ENCODE measurements at places on chromosomes 6 and 20.

DNA sequence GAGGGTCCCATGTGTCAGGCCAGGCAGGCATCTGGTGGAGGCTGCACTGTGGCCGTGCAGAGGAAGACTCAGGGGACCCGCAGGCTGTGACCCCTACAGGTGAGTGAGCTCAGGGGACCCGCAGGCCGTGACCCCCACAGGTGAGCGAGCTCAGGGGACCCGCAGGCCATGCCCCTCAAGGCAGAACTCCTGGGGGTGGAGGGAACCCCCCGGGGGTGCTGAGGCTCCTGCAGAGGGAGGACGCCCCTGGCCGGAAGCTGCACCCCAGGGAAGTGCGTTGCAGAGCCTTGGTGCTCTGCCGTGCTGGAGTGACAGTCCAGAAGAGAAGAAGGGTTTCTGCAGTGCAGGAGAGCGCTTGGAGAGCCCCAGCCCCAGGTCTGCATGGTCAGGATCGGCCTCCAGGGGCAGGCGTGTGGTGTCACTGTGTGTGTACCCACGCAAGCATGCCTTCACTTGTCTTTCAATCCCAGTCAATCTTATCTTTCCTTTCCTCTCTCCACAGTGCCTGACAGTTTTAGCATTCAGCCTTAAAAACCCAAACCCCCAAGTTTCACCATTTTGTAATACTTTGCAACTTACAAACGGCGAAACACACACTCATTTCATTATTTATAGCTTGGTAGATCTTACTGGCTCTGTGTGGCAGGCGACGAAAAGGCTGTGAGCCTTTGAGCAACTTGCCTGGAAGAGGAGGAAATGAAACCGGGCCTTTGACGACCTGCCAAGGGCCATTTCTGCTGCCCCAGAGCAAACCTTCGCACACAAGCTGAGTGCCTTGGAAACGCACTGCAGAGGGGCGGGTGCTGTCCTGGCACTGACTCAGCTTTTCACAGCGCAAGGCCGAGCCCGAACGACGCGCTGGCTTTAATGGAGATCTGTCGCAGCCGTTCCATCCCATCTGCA, 101.4 kb upstream of the AGPAT4 start:
- DNase-seq: peak; percentile 76

GRCh38 chr6:125316621-125317020, 14.9 kb upstream of the HDDC2 start:
- DNase-seq: no peak

DNA sequence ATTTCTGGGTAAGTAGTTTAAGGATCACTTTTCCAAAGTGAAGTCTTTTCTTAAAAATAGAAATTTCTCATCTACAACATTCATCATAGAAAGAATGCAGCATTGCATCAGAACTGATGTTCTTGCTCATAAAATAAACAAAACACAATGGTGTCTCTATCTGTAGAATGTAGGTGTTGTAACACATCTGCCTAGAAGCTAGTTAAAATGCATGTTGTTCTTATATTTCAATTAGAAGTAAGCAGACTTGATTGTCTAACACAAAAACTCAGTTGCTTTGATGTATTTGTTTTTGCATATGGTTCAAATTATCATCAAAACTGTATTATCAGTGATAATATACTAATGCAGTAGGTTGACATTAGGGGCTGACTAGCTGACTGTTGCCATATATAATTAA, 654.7 kb upstream of the FLRT3 start:
- DNase-seq: peak; percentile 12

DNA sequence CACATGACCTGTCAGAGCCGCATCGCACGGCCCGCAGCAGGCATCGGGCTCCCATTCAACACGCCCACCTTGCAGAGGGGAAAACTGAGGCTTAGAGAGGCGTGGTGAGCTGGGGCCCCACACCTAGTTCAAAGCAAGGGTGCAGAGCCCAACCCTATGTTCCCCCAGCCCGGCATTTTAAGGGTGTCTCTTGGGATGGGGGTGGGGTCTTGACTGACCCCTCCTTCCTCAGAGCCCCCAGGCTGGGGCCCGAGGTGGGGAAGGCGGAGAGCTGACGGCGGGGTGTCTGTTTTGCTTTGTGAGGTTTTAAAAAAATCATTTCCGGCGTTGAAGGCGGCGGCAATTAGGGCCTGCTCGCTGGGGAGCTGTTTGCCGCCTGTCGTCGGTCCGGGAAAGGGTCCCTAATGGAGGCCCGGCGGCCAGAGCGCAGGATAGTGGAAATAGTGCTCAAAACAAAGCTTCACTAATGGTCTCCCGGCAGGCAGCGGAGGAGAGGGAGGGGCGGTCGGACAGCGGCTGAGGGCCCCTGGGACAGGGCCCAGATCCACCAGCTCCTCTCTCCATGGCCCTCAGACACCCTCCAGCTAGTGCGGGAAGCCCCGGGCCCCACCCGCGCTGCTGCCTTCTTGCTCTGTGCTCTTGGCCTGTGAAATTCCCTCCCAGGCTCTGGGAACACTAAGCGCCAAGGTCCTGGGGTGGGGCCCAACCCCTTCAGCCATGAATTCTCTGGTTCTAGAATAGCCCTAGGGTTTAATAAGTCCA, 11.9 kb downstream of the VSTM2L start:
- no peak for DNase-seq

- DNase-seq: no peak
These were observed 500.1 kb downstream of the EPM2A start for GRCh38 chr6:145235207-145235606.

- DNase-seq: no peak
These were observed 108.0 kb upstream of the C6orf118 start for GRCh38 chr6:165417278-165417865.

- DNase-seq: peak; percentile 88
These were observed 50.9 kb upstream of the FAM184A start for GRCh38 chr6:119129148-119129967.

- DNase-seq: no peak
These were observed 45.4 kb downstream of the CDS2 start for GRCh38 chr20:5172167-5172601.

DNA sequence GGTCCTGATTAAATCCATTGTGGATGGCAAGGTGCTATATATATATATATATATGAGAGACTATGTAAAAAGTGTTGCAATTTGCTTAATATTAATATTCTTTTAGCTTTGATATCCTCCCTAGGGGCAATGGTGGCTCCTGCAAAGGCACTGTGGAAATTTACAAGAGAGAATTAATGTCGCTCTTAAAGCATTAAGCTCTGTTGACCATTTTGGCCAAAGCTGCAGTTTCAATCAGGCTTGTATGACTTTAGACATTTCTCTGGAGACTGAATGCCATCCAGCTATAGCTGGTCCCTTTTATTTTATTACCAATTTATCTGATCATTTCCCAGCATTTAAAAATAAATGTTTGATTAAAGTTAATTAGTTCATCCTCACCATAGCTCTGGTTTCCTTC, 155.3 kb downstream of the JARID2 start:
- no peak for DNase-seq

DNA sequence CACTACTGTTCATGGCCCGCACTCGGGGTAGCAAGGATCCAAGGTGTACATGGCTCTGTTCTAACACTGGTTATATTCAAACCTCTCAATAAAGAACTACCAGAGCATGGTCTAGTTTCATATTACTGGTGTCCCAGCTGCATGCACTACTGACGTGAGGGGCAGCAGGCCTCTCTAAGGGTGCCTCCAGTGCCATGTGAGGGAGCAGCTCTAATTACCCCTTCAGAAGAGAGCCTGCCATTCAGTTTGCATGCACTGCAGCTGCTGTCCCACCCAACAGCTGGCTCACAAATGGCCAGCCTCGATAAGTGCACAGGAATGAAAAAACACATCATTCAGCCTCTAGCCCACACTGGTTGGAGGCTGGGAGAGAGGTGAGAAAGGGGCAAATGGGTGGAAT, 85.2 kb downstream of the SMLR1 start:
- no peak for DNase-seq

DNA sequence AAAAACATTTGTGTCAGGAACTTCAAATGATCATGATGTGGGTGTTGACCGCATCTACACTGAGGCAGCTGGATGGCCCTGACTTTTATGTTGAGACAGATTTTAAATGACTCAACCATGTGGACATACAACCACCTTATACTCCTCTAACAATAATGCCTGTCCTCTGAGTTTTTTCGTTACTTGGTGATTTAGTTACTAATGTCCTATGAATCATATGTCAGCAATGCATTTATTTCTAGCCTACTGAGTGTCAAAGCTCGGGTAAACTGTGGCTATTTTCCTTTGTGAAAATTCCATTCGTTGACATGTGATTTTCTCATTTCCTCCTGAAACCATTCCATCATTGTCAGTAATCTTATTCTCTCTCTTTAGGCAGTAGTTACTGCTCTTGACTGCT, 38.9 kb upstream of the NKX2-4 start:
- peak; percentile 35 for DNase-seq

DNA sequence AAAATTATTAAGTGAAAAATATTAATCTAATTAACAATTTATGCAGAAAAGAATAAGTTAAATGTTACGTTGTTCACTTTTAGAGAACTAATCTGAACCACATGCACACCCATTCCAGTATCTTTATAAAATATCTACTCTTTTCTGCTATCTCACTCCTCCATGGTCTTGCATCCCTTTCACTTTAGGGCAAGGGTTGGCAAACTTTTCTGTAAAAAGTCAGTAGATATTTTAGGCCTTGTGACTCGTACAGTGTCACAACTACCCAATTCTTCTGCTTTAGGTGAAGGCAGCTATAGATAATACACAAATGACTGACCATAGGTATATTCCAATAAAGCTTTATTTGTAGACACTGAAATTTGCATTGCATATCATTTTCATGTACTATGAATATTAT, 39.7 kb upstream of the SUPT3H start:
- DNase-seq: no peak

DNA sequence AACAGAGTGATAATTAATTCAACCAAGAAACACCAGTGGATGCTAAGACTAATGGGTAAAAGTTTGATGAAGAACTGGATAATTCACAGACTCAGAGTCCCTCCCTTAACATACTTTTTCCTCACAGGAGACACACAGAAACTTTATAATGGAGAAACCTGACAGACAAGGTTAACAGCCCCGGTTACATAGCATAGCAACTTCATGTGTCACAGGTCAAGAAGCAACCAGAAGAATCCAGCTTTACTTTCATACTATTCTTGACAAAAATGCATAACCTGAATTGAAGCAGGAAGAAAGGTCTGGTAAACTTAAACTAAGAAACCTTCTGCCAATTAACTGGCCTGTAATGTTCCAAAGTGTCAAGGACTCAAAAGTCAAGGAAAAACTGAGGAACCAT, 375.9 kb downstream of the RNF144B start:
- no peak for DNase-seq

- DNase-seq: no peak
These were observed 155.3 kb upstream of the MAFB start for GRCh38 chr20:40844332-40844731.

GRCh38 chr6:43143235-43144128, 27.6 kb upstream of the SRF start:
- peak; percentile 85 for DNase-seq

DNA sequence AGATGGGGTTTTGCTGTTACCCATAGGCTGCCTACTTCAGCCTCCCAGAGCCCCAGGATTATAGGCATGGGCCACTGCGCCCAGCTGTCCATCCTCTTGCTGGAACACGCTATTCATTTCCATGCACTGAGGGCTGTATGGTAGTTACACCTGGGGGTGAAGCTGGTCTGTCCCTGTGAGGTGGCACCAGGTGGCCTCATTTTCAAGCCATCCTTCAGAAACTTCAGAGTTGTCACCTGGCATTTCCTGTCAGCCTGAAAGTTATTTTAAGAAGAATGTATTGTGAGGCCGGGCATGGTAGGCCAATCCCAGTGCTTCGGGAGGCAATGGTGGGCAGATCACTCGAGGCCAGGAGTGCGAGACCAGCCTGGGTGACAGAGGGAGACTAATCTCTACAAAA, 147.6 kb downstream of the DTNBP1 start:
- no peak for DNase-seq

- peak; percentile 93 for DNase-seq
These were observed 6.7 kb upstream of the DDR1 start for GRCh38 chr6:30877419-30878262.

DNA sequence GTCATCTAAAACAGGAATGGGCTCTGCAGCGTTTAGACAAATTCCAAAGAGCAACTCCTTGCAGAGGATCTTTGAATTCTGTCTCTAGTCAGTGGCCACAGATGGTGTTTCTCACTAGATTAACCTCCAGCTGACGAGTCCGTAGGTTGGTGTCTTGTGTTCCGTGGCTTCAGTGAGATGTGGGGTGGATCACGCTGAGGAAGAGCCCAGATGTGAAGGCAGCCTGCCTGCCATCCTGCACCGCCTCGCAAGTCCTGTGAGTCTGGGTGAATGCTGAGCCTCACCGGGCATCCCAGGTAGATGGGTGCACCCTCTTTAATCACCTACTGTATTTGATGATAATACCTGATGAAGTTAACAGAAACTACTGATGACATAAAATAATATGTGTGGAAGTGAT, 70.4 kb downstream of the THBS2 start:
- DNase-seq: no peak

DNA sequence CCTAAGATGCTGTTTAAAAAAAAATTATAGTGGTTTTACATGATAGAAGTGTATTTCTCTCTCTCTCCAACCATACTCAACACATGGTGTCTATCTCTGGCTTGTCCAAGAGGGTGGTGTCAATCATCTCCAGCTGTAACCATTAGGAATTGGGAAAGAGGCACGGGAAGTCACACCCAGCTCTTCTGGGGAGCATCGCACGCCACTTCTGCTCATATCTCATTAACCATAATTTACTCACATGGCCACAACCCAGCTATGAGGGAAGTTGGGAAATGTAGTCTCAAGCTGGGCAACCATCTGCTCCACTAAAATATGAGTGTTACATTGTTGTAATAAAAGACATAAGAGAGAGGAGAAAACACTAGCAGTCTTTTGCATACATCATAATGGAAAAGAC, 30.4 kb upstream of the TSHZ2 start:
- no peak for DNase-seq

DNA sequence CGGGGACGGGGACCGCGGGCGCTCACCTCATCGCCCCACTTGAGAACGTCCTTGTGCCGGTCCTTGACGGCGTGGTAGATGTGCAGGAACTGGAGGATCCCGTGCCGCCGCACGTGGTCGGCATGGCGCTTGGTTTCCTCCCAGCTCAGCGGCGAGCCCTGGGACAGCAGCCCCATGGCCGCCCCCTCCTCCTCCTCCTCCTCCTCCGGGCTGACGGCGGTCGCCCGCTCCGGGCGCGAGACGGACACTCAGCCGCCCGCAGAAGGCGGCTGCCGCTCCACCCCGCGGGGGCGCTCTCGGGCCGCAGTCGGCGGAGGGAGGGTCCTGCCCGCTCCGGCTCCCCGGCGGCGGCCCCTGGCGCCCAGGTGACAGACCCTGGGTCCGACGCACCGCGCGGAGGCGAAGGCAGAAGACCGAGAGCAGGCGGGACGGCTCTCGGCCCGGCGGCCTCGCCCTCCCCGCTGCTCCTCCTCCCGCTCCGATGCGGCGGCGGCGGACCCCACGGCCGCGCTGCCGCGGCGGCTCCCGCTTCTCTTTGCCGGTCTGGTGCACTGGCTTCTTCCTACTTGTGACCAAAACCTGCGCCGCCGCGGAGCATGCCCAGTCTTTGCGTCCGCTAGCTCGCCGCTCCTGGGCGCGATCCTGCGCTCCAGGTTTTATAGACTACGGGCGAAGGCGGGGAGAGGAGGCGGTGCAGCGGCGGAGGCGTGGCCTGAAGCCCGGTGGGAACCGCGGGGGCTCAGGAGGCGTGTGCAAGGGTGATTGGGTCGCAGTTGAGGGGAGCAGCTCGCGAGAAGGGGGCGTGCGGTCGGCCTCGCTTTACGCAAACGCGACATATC, at the start of gene GCLC:
Gene GCLC (minus strand): TSS at position 632 of the 839 bp plus-strand sequence. CDS start 456 bp downstream, at position 176.
- DNase-seq: peak; percentile 96

All from cardiac fibroblast (primary cell).